Stimulated activated CD8-positive, alpha-beta memory T cell treated with anti-CD3 and anti-CD28 coated beads, Interleukin-2, amount 100 ng/mL, for 1 hour (primary cell): ENCODE measurements at places on chromosomes 7 and 10.

- no peak for DNase-seq
Measured at GRCh38 chr7:29555061-29555460, 8.6 kb upstream of the PRR15 start.

- DNase-seq, result no peak
Measured at GRCh38 chr7:34128762-34129161, 223.4 kb downstream of the BMPER start.

- DNase-seq, result no peak
Measured at GRCh38 chr7:151566897-151567320, 47.2 kb upstream of the RHEB start.

DNA sequence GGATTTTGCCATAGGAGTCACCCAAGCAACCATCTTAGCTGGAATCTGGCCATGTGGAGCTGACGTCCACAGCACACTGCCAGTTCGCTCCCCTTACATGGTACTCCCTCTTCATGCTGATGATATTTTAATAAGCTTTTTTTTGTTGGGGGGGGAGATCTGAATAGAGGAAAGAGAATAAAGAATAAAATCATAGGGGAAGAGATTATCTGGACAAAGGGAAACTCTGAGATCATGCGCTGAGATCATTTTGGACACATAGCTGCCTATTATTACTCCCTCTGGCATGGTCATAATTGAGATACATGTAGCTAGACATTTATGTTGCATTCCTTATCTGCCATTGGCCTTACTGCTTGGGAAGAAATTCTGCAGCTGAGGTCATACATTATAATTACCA, 282.7 kb downstream of the HTR7 start:
- no peak for DNase-seq

DNA sequence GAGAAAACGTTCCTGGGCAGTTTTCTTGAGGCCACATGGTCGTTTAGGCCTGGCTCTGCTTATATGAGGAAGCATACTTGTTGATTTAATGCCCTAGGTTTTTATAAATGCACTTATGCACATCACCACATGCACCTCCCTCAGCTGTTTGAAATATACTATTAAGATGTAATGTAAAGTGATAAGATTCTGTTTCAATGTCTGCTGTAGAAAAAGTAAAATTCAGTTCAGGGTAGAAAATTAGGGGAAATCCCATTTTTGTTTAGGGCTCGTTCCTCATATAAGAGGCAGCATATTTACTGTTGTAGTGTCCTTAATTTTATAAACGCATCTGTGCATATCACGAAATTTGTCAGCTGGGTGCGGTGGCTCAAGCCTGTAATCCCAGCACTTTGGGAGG, 7.8 kb upstream of the CAMK1D start:
- DNase-seq, result no peak

- no peak for DNase-seq
Measured at GRCh38 chr7:26620352-26620751, 244.0 kb downstream of the SKAP2 start.

DNA sequence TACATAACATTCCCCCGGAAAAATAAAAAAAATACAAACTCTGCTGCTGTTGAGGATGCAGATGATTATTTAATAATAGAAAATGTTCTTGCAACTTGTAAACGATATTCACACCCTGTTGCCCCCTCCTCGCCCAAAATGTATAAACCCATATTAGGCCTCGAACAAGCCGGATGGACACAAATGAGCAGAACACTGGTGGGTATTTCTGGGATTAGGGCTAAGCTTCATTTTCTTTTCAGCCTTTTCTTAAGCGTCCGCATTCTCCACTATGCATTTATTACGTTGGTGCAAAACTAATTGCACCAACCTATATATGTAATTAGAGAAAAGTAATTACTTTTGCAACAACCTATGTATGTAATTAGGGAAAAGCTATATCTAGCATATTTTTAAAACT, 349 bp upstream of the GNG11 start:
- DNase-seq, result no peak

DNA sequence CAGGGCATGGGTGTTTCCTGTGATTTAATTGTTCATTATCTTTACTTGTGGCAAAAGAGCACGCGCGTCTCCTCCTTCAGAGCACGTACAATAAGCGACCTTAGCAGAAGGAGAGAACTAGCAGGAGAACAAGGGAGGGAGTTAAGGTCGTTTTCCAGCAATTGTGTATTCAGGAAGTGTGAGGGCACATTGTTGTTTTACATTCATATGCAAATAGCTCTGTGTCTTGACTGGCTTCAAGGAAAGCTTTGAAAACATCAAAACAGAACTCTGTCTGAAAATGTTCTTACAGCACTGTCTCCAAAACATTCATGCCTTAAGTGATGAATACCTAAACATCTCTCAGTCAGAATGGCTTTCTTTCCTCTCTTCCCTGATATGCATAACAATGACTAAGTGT, 499.1 kb downstream of the ACTR3B start:
- no peak for DNase-seq

DNA sequence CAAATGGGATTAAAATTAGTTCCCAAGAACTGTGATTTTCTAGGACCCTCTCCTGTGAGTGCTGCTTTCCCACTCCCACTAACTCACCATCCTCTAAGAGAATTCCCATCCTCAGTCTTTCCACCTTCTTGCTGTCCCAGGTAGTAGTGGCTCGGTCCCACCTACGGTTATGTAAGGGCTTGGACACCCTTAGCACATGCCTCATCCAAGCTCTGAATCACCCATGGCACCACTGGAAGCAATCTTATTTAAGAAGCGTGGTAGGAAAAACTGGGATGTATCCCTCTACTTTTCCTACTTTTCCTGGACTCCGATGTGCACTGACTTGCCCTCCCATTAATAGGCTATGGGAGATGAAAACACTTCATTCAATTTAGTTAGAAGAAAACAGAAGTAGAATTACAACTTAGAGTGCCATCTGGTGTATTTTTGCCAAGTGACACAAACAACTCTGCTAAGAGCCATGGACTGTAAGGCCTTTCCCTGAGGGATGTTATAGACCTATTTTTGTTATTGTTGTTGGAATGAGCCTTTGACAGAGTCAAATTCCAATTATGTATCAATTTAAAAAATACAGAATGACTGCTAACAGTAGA, 13.7 kb upstream of the ANKRD22 start:
- DNase-seq, result no peak

GRCh38 chr10:77507291-77507880, 130.2 kb downstream of the KCNMA1 start:
- no peak for DNase-seq

- DNase-seq, result no peak
Measured at GRCh38 chr10:131751827-131752775, 148.7 kb upstream of the PPP2R2D start.

DNA sequence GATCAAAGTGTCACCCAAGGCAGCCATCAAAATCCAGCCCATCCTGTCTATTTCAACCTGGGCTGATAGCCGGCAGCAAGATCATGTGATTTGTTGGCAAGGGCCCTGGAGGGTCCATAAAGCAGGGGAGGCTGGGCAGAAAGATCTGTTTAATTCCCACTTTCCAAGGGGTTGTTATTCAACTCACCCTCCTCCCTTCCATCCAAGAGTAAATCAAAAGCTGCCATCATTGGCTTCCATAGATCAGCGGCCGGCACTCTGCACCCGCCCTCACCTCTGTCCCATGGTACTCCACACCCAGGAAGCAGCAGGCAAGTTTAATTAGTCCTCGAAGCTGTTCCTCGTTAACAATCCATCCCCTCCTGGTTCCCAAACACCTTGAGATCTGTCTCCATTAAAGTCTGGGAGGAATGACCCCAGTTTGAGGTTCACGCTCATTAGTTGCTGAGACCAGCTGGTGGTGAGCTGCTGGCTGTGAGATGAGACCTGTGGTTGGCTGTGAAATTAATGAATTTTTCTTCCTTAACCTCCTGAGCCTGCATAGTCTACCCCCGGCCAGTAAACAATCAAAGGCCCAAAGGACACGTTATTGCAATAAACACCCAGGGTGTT, 120.6 kb upstream of the CHST15 start:
- no peak for DNase-seq

DNA sequence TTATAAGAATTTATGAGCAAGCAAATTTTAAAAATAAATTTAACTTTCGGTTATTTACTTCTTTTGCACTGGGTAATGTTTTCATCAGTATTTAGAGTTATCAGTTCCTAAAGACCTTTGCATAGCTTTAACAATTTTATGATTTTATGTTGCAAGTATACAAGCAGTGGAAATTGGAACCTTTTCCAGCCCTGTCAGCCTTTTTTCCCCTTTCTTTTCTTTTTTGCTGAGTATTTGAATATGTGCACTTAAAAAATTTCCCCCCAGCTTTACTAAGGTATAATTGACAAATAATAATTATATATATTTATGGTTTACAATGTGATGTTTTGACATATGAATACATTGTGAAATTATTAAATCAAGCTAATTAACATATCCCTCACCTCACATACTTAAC, 62.6 kb downstream of the MKLN1 start:
- DNase-seq, result no peak

DNA sequence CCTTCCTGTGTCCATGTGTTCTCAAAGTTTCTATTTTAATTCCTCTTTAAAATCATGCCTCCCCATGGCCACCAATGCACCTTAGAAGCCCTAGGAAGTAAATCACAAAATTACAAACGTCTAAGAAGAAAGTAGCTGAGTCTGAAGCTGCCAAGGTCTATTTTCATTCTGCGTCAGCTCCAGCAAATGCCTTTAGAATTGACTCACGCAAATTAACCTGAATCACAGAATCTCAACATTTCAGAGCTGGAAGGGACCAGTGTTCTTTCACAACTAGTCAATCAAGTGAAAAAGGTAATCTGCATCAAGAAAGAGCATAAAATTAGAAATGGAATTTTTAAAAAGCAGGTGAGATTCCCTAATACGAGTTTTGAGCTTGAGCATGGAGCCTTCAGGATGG, 1017.6 kb downstream of the SORCS3 start:
- no peak for DNase-seq

DNA sequence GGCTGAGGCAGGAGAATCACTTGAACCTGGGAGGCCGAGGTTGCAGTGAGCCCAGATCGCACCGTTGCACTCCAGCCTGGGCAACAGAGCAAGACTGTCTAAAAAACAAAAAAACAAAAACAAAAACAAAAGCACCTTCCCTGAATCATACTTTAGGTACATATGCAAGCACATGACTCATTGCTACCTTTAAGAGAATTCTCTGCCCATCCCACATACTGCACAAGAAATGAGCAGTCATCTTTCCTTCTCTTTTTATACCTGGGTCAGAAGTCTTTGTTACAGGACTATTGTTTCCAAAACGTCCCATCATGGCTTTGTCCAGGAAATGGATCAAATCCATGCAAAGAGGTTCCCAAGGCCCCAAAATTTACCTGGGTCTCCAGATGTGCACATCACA, 21.5 kb upstream of the AKR1B10 start:
- no peak for DNase-seq

DNA sequence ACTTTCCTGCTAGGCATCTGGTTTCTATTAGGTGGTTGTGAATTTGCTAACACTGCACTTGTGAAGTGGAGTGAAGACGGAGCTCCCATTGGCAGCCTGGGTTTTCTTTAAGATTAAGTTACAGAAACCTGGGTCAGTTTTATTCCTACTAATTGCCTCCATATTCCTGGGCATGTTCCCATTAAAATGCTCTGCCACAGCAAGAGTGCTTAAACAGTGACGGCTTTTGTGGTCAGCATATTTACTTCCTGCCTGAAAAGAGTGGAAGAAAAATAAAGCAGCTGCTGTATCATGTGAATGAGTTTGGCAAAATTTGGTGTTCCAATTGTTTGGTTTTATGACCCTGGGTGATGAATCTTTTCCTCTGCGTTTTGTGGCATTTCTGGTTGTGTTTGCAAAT, 96.9 kb upstream of the PLXDC2 start:
- no peak for DNase-seq

DNA sequence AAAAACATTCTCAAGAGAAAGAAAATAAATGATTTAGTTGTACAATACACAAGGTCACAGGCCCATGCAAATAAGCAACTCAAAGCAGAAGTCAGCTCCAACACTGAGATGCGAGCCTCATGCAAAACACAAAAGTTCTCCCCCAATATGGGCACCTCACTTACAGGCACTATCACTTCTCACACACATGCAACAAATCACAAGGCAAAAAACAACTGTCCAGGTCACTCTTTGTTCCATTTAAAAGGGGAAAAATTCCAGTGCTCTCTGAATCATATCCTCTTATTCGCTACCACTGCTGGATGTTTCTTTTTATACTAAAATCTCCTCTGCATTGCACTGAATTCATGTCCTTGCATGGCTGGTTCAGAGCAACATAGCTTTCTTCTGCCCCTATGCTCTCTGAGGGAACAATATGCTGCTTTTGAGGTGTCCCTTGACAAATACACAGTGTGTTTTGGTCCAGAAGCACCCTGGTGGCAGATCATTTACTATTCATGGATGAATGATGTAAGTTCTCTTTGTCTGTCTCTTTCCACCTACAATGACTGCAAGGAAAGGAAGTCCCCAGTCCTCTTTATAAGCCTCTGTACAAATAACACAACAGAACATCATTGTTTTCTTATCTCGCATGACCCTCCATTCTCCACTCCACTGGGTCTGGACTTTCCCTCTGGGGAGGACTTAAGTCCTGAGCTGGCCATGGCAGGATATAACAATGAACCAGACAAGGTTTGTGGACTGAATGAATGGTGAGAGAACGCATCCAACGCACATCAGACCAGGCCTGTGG, 85.4 kb upstream of the GSDME start:
- DNase-seq, result no peak

GRCh38 chr10:21732067-21732772, 198.2 kb downstream of the MLLT10 start:
- no peak for DNase-seq

GRCh38 chr7:129764247-129765084, 152.9 kb downstream of the NRF1 start:
- no peak for DNase-seq

DNA sequence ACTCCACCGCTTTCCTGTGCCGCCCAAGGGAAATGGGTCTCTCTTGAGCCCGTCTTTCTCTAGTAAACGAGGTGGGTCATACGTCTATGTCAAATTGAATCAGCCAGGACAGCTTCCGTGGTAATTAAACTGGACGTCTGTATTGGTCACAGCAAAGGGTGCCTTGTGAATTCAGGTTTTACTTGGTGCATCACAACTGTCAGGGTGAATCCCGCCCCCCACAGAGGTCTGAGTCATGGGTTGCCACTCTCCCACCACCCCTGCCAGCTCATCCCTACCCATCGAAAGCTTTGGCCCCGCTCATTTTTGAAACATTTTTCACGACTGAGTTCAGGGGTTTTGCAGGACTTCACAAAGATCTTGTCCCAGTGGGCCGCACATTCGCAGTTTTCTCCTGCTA, 8.0 kb upstream of the SP8 start:
- DNase-seq, result no peak
